Suppressor macrophage treated with lipopolysaccharide for 1 hour (primary cell): ENCODE measurements at places on chromosomes 12 and 14.
A peak's percentile ranks its signal among the peaks of the same experiment; 100 is the strongest.

DNA sequence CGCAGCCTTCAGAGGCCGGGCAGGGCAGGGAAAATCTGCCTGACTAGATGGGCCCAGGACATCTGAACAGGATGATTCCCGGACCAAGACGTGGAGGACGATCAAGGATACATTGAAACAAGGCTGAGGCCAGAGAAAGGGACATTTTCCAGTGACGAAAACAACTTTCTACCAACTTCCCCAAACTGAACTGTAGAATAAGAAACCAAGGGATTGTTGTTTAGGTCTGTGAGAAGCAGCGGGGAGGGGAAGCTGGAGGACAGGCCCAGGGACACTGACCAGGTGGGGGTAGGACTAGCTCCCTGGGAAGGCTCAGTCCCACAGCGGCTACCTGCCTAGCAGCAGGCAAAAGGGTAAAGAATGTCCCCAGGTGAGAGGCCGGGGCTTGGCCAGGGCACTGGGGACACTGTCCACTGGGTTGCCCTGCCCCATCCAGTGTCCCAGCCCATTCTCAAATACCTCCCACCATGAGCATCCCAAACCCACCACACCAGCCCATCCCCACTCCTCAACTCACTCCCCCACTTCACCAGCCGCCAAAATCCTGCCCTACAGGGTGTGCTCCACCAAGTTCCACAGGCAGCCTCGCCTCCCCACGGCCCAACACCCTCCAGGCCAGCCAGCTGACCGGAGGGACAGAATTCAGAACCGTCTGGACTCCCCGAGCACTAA lies 995 bp downstream of the TNFRSF1A start:
- peak; percentile 85 for DNase-seq

GRCh38 chr12:49039421-49040363 lies 20.9 kb downstream of the KMT2D start:
- no peak for DNase-seq

GRCh38 chr12:18658829-18659228 lies 79.0 kb downstream of the PLCZ1 start:
- DNase-seq = no peak

GRCh38 chr12:574475-575128 lies 88.6 kb downstream of the NINJ2 start:
- DNase-seq = no peak

GRCh38 chr12:5305425-5305824 lies 126.5 kb upstream of the NTF3 start:
- DNase-seq = no peak

GRCh38 chr12:69046363-69046762 lies 113.4 kb upstream of the CPM start:
- no peak for DNase-seq

- no peak for DNase-seq
These were observed 65.7 kb downstream of the MOK start for GRCh38 chr14:102239231-102239630.

GRCh38 chr12:13534645-13535398 lies 338.3 kb downstream of the EMP1 start:
- peak; percentile 53 for DNase-seq

DNA sequence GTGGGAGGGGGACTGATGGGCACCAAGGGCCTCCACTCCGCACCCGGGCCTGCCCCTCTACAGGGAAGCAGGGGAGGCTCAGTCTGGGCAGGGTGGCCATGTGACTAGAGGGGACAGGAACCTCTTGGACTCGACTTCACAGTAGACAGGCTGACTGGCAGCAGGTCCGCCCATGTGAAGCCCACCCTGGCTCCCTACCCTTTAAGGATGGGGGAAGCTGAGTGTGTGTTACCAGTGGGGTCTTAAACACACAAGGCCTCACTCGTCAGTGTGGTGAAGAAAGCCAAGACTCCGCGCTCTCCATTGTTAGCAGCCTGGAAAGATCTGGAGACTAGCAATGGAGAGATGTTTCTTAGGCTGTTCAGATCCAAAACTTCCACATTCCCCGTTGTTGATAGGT lies 52.4 kb downstream of the ANAPC7 start:
- DNase-seq = no peak

GRCh38 chr12:115693970-115694369 lies 583.5 kb downstream of the MED13L start:
- DNase-seq = no peak

DNA sequence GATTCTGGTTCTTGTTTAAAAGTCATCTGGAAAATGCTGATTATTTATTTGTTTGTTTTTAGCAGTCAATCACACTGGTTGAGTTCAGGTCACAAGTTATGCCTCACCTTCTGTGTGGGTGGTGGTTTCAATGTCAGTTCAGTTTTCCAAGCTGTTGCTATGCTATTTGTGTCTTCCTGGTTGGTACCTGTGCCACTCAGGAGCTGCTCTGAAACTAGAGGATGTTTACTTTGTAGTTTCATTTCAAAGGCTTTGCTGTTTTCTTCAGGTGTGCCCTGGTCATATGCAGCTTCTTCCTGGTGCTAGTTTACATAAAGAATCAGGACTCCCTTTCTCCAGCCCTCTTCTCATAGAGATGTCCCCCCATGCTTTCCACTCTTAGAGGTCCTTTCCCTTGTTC lies 75.7 kb upstream of the PPP4R3A start:
- DNase-seq = no peak

DNA sequence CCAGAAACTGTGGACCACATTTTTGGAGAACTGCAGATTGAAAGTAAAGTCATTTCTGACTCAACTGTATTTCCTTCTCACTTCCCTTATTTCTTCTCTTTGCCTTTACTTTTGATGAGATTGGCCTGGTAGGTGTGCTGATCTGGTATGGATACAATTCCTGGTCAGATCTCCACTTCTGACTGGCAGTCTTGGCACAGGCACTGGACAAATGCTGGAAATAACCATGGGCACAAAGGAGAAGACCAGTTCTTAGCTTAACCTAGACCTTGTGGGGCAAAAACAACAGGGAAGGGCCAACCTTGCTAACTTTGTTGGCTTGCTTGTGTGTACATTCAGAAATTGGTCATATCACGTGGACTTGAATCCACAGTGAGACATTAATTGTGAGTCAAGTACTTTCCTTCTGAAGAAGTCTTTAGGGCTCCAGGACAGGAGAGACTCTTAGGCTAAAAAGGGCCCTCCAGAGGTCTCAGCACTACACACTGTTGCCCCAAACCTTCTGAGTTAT lies 75.0 kb downstream of the DIP2B start:
- DNase-seq = peak; percentile 33

- no peak for DNase-seq
These were observed 45.4 kb upstream of the VPS33A start for GRCh38 chr12:122311696-122312095.

DNA sequence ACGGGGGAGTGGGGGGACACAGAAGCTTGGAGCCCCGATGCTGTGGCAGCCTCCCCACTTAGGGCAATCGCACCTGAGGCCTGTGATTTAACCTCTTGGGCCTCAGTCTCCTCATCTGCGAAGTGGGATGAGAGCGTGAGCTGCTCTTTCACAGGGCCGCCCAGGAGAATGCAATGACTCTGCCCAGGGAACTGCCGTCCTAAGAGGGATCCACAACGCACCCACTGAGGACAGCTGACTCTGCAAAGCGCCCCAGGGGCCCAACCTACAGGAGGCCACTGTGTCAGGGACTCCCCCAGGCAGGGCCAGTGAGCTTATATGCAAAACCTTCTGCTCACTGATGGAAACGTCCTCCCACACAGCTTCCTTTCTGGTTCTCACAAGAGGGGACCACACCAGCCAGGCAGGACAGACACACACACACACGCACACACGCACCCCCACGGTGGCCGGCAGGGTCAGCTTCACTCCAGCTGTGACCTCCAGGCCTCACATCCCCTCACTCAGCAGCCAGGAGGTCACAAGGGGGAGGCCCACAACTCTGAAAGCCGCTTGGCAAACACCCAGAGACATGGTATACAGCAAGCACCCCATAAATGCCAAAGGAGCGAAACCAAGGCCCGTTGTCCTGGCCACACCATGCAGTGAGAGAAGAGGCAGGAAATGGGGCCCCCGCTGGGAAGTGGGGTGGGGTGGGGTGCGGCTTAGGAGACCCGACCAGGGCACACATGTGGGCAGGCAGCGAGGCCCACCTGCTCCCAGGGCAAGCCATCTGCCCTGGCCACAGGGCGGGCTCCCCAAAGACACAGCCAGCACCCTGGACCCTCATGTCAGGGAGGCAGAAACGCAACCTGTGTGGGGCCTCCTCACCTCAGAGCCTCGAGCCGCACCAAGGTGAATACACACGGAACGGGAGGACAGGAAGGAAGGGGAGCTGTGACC lies 73.3 kb downstream of the NCOR2 start:
- peak; percentile 80 for DNase-seq

DNA sequence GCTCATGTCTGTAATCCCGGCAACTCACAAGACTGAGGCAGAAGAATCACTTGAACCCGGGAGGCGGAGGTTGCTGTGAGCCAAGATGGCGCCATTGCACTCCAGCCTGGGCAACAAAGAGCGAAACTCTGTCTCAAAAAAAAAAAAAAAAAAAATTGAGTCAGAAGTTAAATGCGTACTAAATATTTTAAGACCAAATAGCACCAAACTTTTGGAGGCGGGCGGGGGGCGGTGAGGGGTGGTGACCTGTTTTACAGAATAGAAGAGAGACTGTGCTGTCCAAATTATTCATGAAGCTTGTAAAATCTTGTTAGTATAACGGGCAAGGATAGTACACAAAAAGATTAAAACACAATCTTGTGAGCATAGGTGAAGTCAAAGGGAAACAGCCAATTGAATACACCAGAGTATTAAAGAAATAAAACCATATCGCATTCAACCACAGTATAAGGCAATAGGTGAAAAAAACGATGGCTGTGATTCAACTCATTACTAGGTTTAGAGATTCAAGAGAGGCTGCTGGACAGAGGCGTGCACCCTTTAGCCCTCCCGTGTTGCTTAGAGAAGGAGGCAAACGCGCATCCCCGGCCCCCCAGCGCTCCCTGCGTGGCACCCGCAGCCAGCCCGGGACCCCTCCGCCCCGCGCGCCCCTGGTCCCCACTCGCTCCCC lies 571 bp downstream of the ZNF891 start:
- no peak for DNase-seq

DNA sequence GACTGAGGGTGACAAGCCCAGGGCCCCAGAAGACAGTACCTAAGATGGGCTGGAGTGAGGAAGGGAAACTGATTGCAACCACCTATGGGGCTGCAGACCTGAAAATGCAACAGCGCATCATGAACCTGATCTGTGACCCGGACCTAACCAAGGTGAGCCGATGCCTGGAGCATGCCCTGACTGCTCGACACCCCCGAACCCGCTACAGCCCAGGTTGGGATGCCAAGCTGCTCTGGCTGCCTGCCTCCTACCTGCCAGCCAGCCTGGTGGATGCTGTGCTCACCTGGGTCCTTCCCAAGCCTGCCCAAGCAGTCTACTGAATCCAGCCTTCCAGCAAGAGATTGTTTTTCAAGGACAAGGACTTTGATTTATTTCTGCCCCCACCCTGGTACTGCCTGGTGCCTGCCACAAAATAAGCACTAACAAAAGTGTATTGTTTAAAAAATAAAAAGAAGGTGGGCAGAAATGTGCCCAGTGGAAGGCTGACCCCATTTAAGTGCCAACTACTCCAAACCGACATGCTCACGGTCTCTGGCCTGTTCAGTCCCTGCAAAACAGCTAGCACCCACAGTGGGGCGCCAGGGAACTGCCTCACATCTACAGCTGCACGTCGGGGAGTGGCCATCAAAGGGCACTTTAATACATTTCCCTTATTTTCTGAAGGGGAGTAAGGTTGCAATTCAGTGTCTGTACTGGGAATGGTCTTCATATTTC lies 4.2 kb downstream of the RDH5 start:
- DNase-seq = peak; percentile 82

DNA sequence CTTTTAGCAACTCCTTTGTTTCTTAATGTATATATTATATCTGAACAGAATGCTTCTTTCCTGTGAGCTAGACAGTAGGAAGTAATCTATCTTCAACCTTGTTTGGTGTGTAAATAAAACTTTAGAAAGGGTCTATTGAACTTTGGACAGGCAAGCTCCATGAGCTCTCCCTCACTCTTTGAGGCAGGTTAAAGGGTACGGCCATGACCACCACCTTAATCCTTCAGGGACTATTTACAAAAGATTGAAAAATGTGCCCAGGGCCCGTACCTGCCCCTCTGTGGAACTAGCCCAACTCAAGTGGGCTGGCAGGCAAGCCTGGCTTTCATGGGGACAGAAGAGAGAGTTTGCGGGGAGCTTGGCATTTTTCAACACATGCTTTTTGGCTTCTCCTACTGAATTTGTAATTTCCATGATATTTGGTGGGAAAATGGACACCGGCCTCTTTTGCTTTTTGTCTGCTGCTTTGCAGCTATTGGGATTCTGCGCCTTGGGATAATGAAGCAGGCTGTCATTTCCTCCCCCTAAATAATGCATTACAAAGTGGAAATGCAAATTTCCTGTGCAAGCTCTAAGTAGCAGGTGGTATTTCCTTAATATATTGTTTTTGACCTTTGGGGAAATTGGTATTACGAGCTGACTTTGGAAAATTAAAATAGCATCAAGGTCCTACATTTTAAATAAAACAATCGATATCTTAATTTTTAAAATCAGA lies 106.0 kb downstream of the HMGA2 start:
- no peak for DNase-seq

- no peak for DNase-seq
These were observed 36.4 kb upstream of the HDAC7 start for GRCh38 chr12:47856094-47856493.

GRCh38 chr14:31703056-31703455 lies 141.9 kb downstream of the NUBPL start:
- no peak for DNase-seq

DNA sequence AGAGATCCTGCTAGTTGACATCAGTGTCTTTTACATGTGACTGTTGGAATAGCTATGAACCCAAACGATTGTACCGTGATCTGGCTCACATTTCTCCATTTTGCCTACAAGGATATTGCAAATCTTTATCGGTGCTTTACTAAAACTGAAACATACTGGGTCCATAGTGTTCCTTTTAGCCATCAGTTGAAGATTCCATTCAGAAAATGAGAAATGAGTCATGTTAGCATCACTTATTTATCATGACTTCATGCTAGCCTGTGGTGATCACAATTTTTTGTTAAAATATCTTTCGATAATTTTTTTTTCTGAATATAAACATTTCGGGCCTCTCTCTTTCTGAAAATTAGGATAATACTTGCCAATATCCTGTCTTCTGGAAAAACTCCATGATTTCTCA lies 210.3 kb downstream of the EGLN3 start:
- DNase-seq = no peak

DNA sequence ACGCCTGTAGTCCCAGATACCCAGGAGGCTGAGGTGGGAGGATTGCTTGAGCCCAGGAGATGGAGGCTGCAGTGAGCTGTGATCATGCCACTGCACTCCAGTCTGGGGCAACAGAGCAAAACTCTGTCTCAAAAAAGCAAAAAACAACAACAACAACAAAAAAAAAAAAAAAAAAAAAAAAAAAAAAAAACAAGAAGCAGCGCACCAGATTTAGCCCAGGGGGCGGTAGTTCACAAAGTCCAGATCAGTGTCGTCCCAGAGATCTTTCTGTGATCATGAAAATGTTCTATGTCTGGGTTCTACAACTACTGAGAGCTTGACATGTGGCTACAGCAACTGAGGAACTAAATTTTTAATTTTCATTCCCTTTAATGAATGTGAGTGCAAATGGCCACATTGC lies 27.4 kb downstream of the OAS2 start:
- no peak for DNase-seq
